ENCODE measurements at places on chromosomes 6 and 20.

DNA sequence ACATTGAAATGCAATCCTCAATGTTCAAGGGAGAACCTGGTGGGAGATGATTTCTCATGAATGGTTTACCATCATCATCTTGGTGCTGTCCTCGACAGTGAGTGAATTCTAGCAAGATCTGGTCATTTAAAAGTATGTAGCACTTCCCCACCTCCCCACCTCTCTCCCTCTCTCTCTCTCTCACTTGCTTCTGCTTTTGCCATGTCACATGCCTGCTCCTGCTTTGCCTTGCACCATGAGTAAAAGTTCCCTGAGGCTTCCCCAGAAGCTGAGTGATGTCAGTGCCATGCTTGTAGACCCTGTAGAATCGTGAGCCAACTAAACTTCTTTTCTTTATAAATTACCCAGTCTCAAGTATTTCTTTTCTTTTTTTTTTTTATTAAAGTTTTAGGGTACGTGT is 60.5 kb downstream of the DST start:
- no peak for DNase-seq

DNA sequence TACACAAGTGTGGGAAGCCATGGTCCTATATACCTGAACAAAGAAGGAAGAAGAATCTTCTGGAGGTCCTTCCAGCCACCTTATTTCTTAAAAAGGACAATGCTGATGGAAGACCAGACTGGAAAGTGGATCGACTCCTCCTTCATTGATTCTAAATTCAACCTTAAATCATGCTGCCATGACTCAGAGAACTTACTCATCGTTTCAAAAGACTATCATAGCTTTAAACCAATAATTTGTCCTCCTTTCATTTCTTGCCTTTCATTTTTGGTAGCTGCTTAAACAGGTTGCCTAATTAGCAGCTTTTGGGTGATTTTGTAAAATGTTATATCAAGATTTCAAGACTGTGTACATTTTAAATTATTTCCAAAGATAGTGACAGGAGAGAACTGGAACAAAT is 60.8 kb downstream of the RTN4IP1 start:
- no peak for DNase-seq

GRCh38 chr6:137731960-137732616 is 135.0 kb upstream of the TNFAIP3 start:
- DNase-seq = no peak

DNA sequence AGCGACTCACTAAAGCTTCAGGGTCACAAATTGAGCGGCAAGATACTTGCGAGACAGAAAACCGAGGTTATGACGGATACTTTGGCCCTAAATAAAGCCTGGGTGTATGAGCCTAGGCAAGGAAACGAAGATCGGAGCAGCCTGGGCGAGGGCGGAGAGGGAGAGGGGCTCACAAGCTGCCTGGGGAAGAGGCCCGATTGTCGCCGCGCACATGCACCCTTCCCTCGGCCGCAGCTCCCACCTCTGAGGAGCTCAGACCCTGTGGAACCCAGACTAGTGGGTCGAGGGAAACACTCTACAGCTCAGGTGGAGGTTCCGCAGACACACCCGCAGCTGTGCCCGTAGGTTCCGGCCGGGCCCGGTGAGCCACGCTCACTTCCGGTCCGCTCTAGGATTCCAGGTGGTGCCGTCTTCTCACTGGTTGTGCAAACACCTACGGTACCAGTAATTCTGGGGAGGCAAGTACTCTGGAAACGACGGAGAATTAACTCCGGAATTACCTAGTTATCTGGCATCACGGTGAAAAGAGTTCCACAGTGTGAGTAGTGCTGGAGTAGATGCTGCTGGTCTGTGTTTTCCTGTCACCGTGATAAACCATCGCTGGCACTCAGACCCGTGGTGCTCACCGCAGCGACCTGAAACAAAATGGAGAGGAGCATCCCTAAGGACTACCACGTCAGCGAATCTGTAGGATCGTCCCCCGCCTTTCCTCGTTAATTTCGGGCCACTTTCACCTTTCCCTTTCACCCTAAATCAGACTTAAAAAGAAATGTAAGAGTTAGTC is 61.5 kb downstream of the GPX5 start:
- DNase-seq = peak; percentile 78

GRCh38 chr6:164216839-164217238 is 802.3 kb downstream of the QKI start:
- no peak for DNase-seq

DNA sequence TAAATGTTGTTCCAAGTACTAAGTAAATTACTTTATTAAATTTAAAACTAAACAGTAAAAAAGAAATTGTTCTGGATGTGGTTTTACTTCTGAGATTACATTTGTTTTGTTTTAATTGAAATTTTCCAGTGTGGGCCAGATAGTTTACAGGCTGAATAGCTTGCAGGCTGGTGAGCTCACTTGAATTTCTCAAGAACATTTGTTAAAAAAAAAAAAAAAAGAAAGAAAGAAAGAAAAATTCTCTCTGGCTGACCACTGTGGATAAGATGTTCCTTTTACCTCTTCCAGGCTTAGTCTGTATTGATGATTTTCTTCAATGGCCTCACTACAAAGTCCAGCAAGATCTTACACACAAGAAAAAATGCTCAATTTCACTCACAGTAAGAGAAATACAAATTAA is 85.4 kb downstream of the PLCG1 start:
- DNase-seq = no peak

DNA sequence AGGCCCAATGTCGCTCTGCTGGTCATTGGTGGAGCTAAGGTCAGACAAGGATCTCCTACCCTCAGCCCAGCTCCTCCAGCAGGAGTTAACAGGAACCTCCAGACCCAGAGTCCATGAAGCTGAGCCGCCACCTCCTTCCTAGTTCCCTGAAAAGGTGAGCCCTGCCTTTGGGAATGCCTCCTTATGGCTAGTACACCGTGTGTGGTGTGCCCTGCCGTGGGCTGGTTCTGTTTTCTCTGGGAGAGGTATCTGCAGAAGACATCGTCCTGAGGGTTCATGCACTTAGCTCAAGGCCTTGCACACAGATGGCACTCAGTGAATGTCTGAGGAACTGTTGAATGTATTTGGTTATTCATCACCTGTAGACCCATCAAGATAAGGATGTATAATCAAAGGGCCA is 15.3 kb downstream of the BANF2 start:
- DNase-seq = no peak

DNA sequence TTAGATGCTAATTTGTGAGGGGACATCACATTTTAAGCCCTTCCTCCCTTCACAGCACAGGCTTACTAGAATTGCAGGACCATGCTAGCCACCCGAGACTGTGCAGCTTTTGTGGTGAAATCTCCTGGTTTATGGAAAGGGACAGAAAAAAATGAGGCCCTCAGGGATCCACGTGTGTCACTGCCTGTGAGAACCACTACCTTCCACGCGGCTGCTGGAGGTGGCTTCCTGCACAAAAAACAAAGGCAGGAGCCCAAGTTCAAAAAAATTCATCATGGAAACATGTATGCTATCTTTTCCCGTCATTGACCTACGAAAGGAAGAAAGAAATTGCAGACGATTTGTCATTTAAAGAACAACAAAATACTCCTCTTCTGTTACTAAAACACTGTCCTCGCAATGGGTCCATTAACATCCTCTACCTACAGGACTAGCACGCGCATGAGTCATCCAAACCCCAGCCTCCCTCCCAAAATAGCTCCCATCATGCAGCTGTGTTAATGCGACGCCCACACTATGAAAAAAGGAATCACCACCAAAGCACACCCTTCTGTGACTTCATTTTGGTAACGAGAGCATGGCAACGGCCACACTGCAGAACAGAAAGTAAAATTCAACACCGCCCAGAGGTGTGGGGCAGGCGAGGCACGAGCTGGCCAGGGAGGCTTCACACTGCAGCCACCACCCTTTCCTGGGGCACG is 45.7 kb downstream of the RAMACL start:
- DNase-seq = no peak

- no peak for DNase-seq
Measured at GRCh38 chr6:70846207-70846835, 110.5 kb downstream of the B3GAT2 start.

- DNase-seq = no peak
Measured at GRCh38 chr20:10504994-10505730, 70.1 kb downstream of the SLX4IP start.

- no peak for DNase-seq
Measured at GRCh38 chr6:110512991-110513390, 36.6 kb upstream of the SLC22A16 start.

GRCh38 chr6:170597278-170597677 is 12.8 kb upstream of the PDCD2 start:
- DNase-seq = no peak

- DNase-seq = no peak
Measured at GRCh38 chr20:2149507-2149906, 47.9 kb downstream of the STK35 start.

DNA sequence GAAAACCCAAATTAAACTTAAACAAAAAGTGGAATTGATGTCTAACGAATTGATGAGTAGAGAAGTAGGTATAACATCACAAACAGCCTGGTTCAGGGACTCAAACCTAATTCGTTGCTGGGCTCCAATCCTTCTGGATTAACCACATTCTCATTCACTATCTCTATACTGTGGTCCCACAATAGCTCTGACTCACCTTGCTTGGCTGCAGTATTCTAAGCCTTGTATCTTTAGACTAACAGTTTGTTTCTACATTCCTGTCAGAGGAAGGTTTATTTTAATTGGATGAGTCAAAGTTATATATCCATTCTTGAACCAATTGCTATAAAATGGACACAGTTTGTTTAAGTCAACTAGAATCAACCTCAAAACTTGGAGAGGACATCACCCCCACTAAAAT is 530.5 kb upstream of the PTCHD4 start:
- DNase-seq = no peak

GRCh38 chr6:123352279-123352678 is 284.5 kb downstream of the TRDN start:
- DNase-seq = no peak

GRCh38 chr6:139965393-139965792 is 590.9 kb upstream of the CITED2 start:
- DNase-seq = no peak

GRCh38 chr6:1182722-1183521 is 129.0 kb upstream of the FOXQ1 start:
- no peak for DNase-seq

DNA sequence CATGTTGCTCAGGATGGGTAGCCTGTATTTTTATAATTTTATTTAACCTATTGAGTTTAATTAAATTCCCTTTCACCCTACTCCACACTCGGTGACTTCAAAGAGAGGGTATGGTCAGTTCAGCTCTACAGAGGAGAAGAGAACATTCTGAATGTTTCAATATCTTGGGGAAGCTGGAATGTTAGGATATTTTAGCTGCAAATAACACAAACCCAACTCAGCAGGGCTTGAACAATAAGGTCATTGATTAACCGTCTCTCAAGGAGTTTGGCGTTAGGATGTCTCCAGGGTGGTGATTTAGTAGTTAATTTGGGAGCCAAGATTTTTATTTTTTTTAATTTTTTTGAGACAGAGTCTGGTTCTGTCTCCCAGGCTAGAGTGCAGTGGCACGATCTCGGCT is 143.6 kb upstream of the SALL4 start:
- DNase-seq = no peak

DNA sequence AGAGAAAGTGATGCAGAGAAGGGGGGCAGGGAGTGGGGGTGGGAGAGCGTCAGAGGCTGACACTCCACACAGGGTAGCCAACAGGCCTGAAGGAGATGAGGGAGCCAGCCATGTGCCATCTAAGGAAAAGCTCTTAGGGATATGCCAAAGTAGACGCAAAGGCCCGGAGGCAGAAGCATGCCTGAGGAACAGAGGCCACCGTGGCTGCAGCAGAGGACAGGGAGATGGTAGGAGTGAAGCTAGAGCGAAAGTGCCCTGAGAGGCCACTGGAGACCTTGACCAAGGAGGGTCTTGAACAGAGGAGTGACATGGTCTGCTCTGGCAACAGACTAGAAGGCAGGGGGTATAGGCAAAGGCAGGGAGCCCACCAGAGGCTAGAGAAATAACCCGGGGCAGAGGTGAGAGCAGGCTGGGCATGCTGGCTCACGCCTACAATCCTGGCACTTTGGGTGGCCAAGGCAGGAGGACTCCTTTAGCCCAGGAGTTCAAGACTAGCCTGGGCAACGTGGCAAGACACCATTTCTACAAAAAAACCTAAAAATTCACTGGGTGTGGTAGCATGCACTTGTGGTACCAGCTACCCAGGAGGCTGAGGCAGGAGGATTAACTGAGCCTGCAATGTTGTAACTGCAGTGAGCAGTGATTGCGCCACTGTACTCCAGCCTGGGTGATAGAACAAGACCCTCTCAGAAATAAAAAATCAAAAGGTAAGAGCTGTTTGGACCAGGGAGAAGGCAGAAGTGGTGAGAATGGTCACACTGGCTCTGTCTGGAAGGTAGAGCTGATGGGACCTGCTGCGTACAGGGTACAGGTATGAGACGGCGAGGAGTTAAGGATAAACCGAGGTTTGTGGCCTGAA is 6.3 kb downstream of the RRBP1 start:
- no peak for DNase-seq

- no peak for DNase-seq
Measured at GRCh38 chr6:167759206-167759605, 67.5 kb upstream of the AFDN start.

GRCh38 chr20:33731693-33732165 is at the start of gene ZNF341:
Gene ZNF341 (plus strand): TSS chr20:33731996. CDS start chr20:33732022, 26 bp downstream.
- peak; percentile 92 for DNase-seq

GRCh38 chr6:35076997-35077712 is 64.0 kb downstream of the TCP11 start:
- DNase-seq = no peak

DNA sequence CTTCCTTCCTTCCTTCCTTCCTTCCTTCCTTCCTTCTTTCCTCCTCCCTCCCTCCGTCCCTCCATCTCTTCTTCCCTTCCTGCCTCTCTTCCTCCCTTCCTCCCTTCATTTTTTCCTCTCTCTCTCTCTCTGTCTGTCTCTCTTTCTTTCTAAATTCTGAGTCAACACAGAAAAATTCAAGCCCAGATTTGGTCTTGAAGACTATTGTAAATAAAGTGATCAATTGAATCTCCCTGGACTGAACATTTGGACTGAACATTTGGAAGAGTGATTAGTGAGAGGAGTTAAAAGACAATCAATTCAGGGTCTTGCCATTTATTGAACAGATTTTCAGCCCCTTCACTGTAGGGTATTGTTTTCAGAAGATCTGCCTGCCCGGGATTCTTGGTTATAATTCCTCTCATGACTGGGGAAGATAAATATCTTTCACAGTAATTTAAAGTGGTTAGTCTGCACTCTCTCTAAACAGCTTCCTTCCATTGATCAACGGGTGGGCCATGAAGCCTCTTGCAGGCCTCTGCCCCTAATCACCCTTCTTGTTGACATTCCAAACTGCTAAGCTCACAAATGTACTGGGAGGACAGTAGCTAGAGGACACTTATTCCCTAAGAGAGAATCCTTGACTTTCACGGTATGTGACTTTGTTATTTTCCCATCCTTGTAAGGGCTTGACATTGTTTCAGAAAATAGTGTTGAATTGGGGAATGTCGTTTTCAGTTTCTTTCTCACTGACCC is 101.7 kb upstream of the BMP2 start:
- no peak for DNase-seq

- no peak for DNase-seq
Measured at GRCh38 chr20:49768204-49769047, 44.2 kb upstream of the SLC9A8 start.

DNA sequence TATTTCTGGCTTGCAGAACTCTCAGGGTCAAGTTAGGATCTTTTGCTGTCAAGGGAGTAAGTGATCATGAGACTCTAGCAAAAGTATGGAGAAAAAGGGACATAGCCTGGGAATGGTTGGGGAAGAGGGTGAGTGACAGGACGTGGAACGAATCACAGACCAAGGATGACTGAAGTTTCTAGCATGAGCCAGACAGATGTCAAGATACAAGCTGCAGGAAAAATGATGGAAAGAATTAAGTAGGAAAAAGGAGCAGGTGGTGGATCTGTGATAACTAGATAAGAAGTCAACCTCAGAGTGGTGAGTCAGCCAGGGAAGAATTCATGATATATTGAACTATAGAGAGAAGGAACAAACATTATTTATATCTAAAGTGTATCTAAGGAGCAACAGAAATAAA is 159.8 kb upstream of the SYNDIG1 start:
- DNase-seq = no peak

All from glutamatergic neuron (in vitro differentiated cells).